Peyer's patch (tissue), 4 donors: ENCODE measurements at places on chromosomes 3 and 15. TPM values are rescaled to one million over a fixed set of nuclear protein-coding genes. Genes with fewer than 3 reads are reported as not detected.

MGA gene
- total RNA-seq: 76.4 TPM

- DNase-seq: no peak
- no peaks in the 10 kb centered on the region for H3K4me1 ChIP-seq
- H3K36me3 ChIP-seq: no peaks in the 10 kb centered on the region
- H3K27ac ChIP-seq: no peak overlapping the region
- no peak overlapping the region for H3K4me3 ChIP-seq
Measured at GRCh38 chr3:42490243-42490642, 12.2 kb upstream of the VIPR1 start.

GRCh38 chr3:188367678-188368077 lies 213.7 kb downstream of the LPP start:
- H3K4me3 ChIP-seq: no peak overlapping the region
- no peaks in the 10 kb centered on the region for H3K4me1 ChIP-seq
- H3K27me3 ChIP-seq: no peaks in the 10 kb centered on the region
- no peaks in the 10 kb centered on the region for H3K36me3 ChIP-seq

DNA sequence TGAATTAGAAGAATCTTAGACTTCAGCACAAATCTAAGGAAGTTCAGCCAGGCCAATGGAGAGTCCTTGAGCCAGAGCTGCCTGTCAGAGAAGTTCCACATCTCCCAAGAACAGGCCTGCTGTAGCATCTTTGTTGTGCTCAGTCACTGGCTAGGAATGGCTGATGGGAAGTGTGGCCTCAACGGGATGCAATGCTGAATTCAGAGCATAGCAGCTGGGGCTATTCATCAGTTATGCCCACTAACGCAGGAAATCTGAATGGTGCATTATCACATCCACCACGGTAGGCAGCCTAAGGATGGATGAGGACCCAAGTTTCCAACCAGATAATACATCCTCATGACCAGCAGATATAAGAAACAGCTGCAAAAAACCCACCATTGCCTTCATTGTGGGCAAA lies 3.2 kb upstream of the EIF1B start:
- H3K36me3 ChIP-seq: no peaks in the 10 kb centered on the region
- DNase-seq: no peak
- H3K27me3 ChIP-seq: no peaks in the 10 kb centered on the region
- H3K27ac ChIP-seq: no peak overlapping the region
- no peaks in the 10 kb centered on the region for H3K4me1 ChIP-seq
- H3K4me3 ChIP-seq: no peak overlapping the region

GRCh38 chr15:68802373-68802772 lies 18.3 kb downstream of the ANP32A start:
- DNase-seq: no peak
- no peaks in the 10 kb centered on the region for H3K27me3 ChIP-seq
- H3K27ac ChIP-seq: no peak overlapping the region
- no peaks in the 10 kb centered on the region for H3K36me3 ChIP-seq

DNA sequence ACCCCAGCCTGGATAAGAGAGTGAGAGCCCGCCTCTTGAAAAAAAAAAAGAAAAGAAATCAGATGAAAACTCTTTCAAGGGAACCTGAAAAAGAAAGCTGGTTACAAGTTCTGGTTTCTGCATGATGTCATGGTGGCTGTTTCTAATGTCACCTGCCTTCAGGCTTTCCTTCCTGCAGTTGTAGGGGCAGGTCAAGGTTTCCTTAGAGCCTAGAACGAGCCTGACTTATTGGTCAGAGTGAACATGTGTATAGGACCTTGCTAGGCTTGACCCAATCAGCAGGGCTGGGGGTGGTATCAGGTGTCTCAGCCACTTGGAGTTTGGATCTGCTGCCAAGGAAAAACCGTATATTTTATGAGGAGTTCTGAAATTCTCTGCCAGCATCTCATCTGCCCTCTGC lies 3.8 kb downstream of the IVD start:
- H3K27me3 ChIP-seq: no peaks in the 10 kb centered on the region
- peaks cover 9% of the 10 kb centered on the region for H3K4me1 ChIP-seq
- no peak overlapping the region for H3K27ac ChIP-seq
- peaks cover 37% of the 10 kb centered on the region for H3K36me3 ChIP-seq

GOLGA8J gene
- not detected for total RNA-seq
